ENCODE measurements at places on chromosomes 2 and 18.

DNA sequence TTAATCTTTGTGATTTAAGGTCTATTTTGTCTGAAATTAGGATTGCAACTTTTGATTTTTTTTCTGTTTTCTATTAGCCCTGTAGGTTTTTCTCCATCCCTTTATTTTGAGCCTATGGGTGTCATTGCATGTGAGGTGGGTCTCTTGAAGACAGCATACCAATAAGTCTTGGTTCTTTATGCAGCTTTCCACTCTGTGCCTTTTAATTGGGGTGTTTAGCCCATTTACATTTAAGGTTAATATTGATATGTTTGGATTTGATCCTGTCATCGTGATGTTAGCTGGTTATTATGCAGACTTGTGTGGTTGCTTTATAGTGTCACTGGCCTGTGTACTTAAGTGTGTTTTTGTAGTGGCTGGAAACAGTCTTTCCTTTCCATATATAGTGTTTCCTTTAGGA is 17.7 kb downstream of the EHBP1 start:
- no peak for DNase-seq

DNA sequence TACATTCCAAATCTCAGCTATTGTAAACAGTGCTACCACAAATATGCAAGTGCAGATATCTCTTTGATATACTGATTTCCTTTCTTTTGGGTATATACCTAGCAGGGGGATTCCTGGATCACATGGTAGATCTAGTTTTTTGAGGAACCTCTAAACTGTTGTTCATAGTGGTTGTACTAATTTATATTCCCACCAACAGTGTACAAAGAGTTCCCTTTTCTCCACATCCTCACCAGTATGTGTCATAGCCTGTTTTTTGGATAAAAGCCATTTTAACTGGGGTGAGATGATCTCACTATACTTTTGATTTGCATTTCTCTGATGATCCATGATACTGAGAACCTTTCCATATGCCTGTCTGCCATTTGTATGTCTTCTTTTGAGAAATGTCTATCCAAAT is 6.3 kb upstream of the CCNT2 start:
- DNase-seq, result no peak

DNA sequence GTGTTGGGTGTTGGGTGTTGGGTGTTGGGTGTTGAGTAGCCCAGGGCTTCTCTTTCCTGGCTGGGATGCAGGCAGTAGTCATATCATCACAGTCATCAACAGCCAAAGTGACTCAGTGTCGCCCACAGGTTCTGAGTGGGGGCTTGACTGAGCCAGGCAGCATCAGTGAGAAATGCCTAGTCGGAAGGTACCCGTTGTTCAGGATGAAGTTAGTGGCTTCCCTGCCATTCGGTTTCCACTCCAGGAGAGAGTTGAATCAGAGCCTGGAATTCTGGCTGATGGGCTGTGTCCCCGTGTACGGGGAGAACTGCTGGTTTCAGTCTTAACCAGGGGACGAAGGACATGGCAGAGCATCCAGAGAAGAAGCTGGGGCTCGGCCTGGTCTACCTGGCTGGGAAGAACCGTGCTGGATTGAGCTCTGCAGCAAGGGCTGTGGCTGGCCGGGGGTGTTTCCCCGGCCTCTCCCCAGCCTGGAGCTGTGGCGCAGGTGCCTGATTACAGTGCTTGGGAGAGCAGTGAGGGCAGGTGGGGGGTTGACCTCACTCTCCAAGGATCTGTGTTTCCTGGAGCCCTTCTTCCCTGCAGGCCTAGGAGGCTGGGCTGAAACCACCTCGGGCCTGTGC is 49.4 kb downstream of the AGAP1 start:
- no peak for DNase-seq

DNA sequence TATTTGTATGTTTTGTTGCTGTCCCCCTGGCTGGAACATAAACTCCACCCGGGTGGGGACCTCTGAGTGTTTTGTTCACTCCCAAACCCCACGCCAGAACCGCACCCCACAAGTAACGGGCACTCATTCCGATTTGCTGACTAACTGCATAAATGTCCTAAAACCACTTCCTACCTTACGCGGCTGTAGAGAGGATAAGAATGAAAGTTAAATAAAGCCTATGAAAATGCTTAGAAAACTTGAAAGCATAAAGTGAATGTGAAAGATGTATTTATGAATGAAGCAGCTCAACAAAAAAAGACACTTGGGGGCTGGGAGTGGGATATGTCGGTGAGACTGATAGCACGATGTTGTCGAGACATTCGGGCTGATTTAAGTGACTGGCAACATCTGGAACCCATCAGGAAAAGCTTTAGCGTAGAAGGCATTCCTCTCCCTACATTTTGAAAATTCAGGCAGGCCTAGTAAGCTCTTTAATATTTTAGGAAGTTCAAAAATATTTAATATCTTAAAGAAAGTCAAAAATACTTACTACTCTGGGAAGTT is 206.7 kb downstream of the SH3RF3 start:
- DNase-seq, result no peak

DNA sequence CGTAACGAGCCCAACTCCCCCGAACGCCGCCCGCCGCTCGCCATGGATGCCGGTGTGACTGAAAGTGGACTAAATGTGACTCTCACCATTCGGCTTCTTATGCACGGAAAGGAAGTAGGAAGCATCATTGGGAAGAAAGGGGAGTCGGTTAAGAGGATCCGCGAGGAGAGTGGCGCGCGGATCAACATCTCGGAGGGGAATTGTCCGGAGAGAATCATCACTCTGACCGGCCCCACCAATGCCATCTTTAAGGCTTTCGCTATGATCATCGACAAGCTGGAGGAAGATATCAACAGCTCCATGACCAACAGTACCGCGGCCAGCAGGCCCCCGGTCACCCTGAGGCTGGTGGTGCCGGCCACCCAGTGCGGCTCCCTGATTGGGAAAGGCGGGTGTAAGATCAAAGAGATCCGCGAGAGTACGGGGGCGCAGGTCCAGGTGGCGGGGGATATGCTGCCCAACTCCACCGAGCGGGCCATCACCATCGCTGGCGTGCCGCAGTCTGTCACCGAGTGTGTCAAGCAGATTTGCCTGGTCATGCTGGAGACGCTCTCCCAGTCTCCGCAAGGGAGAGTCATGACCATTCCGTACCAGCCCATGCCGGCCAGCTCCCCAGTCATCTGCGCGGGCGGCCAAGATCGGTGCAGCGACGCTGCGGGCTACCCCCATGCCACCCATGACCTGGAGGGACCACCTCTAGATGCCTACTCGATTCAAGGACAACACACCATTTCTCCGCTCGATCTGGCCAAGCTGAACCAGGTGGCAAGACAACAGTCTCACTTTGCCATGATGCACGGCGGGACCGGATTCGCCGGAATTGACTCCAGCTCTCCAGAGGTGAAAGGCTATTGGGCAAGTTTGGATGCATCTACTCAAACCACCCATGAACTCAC is 673 bp downstream of the PCBP1 start:
- DNase-seq, result peak; percentile 47

- DNase-seq, result no peak
Observed at GRCh38 chr2:19775838-19776237, 125.9 kb downstream of the TTC32 start.

- DNase-seq, result no peak
Observed at GRCh38 chr18:22726469-22726868, 206.7 kb upstream of the RBBP8 start.

DNA sequence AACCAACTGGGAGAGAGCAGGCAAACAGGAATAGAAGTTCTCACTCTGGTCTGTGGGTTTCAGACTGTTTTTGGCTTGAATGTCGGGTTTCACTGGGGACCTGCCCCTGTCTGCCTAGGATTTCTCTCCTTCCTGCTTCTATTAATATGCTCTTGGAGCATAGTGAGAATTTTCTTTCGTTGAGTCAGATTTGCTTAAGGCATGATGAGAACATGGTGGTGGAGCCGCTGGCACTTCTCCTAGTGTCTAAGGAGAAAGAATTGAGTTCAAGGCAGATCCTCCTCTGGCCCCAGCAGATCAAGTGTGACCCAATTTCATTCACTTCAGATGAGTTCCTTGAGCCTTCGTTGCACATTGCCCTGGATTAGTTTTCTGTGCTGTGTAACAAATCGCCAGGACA is 103.9 kb upstream of the HS6ST1 start:
- no peak for DNase-seq

- no peak for DNase-seq
Observed at GRCh38 chr2:207274530-207275189, 108.9 kb upstream of the KLF7 start.

- no peak for DNase-seq
Observed at GRCh38 chr18:69754108-69754507, 193.6 kb downstream of the CD226 start.

GRCh38 chr2:143030127-143030526 is 99.1 kb upstream of the ARHGAP15 start:
- no peak for DNase-seq

DNA sequence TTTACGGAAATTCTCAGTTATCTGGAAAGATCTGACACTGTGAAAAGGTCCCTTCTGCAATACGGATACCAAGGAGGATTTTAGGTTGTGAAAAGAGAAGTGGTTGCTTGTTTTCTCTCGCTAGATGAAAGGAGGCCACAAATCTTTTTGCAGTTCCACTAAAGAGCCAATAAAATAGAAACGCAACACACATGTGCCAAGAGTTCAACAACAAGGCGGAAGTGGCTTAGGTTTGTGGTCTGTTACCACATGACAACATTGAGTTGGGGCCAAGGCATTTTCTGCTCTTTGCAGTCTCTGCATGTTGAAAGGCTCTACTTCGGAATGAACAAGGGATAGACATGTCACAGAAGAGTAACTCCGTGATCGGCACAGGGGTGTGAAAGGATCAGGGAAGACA is 115.7 kb upstream of the OSR1 start:
- no peak for DNase-seq
